ENCODE measurements at places on chromosomes 2 and 18.
A peak's percentile ranks its signal among the peaks of the same experiment; 100 is the strongest.

DNA sequence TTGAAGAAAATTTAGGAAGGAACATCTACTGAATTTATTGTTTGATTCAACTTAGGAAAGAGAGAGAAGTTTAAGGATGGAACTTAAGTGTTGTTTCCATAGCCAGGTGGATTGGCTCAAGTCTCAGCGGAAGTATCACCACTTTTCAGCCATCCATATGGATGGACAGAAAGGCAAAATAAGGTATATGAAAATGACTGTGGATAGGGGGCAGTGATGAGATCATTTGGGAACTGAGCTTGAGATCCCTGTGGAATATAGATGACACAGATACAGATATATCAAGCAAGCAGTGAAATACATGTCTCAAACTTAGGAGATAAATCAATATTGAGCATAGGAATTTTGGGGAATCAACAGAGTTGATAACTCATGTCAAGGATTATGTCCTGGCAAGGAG, 1462.7 kb upstream of the NXPH2 start:
- no peak for DNase-seq

DNA sequence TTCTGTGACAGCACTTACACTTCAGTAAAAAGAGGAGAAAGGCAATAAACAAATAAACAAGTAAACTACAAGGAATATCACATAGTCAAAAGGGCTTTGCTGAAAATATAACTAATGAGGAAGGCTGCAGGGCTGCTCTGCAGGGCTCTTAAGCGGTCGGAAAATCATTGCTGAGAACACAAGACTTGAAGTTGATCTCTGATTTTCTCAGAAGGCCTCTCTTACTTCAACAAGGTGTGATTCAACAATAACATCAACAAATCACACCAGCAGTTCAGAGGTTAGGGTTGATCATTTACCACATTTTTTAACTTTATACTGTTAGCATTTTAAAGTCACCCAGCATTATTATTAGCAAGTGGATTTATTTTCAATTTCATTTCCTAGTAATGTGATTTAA, 215.6 kb downstream of the ARHGAP15 start:
- no peak for DNase-seq

DNA sequence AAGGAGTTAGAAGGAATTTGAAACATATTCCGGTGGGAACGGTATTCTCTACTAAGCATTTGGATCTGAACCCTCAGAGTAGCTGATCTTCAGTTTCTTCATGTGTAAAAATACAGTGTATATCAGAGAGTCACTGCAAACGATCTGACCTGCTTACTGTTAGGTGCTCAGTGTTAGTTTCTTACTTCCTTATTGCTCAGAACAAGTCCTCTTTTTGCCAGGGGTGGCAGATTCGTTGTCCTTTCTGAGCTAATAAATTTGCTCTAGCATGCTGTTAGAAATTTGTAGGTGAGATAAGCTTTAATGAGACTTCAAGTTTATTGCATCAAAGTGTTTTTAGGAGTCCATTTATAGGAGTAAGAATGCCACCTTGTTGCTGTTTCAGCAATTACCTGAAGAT, 15.8 kb downstream of the PLEKHA3 start:
- DNase-seq: no peak

- peak; percentile 41 for DNase-seq
Observed at GRCh38 chr2:86368161-86368824, 30.9 kb upstream of the REEP1 start.

- DNase-seq: no peak
Observed at GRCh38 chr18:66872277-66872676, 268.4 kb upstream of the CDH19 start.

DNA sequence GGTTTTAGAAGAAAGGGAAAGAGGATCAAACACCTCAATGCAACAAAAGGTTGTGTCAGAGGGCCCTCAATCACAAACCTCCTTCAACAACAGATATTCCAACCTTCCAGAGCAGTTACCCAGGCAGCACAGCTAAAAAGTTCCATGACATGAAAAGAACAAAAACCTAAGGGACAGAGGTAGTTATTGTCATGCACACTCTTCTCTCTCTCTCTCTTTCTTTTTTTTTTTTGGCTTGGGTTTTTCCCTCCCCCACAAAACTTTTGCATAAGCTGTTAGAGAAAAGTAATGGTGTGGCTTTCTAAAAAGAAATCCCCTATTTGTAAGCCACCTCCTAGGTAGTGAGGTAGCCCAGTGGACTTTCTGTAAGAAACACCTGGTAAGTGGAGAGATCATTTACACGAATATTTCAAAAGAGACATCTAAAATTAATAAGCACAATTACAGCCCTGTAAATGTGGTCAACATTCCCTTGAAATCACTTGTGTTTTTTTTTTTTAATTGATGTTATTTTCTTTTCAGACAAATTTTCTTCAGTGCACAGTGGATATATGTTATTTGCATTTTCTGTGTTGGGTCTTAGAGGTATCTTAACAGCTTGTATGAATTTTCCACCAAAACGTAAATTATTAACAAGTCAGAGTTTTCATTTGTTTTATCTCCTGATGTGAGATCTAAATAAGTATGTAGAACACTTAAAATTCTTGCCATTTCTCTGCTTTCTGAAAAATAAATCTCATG, 48.4 kb downstream of the ZEB2 start:
- DNase-seq: no peak

- no peak for DNase-seq
Observed at GRCh38 chr2:7037340-7038333, 120.4 kb downstream of the RNF144A start.

DNA sequence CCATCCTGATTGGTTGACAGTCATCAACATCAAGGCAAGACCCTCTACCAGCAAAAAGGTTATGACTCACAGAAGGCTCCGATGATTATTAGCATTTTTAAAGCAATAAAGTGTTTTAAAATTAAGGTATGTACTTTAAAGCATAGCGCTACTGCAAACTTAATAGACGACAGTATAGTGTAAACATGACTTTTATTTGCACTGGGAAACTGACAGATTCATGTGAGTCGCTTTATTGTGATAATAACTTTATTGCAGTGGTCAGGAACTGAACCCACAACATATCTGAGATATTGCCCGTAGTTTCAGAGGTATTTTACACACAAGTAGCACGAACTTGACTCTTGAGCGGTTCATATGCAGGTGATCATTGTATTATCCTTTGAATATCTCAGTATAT, 249.1 kb downstream of the LTBP1 start:
- DNase-seq: no peak

- DNase-seq: peak; percentile 20
Observed at GRCh38 chr2:16247326-16248122, 307.2 kb downstream of the MYCN start.

GRCh38 chr2:37634914-37635503, 36.4 kb downstream of the CDC42EP3 start:
- no peak for DNase-seq

DNA sequence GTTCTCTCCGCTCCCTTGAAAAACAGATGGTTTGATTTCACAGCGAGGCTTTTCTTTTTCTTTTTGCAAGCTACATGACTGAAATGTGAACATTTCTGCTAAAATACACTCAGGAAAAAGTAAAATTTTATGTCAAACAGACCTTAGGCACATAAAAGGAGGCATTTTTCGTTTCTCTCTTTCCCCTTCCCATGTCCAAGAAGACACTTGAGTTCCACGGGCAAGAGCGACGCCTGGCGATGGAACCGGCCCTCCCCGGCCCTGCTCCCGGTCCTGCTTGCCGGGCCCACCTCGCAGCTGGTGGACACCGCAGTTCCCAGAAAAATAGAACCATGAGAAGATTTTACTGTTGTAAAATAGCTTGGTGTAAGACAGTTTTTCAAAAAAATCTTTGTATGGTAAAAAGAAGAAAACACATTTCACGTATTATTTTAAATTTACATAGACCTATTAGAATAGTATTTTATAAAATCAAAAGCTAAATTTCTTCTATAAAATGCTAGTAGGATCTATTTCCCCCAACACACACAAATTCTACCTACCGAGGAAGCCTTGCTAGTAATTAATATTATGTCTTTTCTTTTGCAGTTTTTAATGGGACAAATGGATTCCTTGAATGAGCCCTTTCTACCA, 2.3 kb upstream of the ALKAL2 start:
- DNase-seq: peak; percentile 81

- DNase-seq: no peak
Observed at GRCh38 chr2:27902098-27902497, 11.6 kb downstream of the BABAM2 start.

DNA sequence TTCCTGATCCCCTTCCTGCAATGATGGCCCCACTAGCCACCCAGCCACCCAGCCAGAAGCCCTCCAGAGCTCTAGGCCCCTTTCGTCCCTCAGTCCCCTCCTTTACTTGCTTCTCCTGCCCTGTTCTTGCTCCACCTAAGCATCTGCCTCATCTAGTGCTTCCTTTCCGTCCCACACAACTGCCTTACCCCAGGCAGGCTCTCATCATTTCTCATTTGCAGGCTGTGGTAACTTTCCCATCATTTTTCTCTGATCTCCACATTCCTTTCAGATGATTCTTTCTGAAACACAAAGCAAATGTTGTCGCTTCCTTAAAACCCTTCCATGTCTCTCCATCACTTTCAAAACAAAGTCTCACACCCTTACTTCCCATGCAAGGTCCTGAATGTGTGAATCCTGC, 459.8 kb downstream of the METTL4 start:
- no peak for DNase-seq

DNA sequence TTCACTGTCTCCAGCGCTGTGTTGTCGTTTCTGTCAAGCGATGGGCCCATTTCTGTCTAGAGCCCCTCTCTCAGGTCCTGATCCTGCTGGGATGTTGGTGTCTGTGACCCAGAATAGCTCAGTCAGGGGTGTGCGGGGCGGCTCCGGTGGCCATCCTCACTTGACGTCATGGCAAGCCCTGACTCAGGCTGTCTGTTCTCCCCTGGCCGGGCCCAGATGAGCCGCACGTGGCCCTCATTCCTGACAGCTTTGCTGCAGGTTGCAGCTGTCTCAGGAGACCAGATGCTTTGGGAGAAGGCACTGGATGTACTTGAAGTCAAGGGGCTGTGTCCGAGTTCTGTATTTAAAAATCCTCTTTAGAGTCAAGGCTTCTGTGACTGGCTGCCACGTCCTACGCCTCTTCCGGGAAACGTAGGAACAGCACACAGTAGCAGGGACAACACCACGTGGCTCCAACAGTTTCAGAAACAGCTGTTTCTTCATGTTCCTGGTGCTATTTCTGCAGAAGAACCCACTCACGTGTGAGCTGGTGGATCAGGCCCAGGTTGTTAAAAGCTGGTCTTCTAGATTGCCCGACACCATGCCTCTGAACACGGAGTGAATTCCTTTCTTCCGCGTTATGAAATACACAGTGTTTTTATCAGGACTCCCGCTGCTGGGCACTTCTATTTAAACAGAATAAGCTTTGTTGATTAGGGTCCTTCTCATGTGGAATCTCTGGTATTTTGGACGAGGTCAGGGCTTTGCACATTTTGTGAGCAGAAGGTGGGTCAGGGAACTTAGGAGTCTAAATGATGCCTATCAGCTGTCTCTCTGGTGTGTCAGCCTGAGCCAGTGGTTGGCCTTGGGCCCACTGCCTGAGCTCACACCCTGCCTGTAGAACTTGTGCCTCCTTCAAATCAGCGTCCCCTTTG, 28.3 kb upstream of the NTSR2 start:
- no peak for DNase-seq

- no peak for DNase-seq
Observed at GRCh38 chr18:21074336-21075323, 37.0 kb downstream of the ROCK1 start.

DNA sequence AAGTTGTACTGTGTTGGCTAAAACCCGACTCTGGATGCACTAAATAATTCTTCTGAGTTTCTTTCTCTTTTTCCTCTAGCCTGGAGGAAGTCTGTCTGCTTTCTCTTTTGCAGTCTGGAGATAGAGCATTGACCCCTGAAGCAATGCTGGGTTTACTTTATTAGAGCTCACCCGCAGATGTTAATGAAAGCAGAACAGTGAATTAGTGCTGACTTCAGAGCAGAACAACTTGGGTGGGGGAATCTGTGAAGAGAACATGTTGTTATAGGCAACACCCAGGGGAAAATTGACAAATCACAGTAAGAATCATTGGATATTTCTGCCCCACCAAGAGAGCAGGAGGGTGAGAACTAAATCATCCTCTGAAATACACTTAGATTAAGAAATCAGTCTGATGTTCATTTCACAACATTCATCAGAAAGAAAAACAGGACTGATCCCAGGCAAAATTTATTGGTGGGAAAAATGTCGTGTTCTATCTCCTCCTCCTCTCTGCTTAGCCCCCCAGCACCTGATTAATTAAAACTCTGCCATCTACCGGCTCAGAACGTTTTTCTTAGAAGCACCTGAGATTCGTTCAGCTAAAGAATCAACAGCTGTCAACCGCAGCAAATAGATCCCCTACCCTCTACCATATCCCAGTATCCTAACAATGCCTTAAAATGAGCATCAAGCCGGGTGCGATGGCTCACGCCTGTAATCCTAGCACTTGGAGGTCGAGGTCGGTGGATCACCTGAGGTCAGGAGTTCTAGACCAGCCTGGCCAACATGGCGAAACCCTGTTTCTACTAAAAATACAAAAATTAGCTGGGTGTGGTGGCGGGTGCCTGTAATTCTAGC, 165.1 kb downstream of the FMNL2 start:
- no peak for DNase-seq

- no peak for DNase-seq
Observed at GRCh38 chr2:82428251-82428650, 2030.8 kb downstream of the SUCLG1 start.
